ENCODE measurements at places on chromosomes 2 and 18. TPM values are rescaled to one million over a fixed set of nuclear protein-coding genes. Genes with fewer than 3 reads are reported as not detected.
A peak's percentile ranks its signal among the peaks of the same experiment; 100 is the strongest.

- no peak for DNase-seq
Observed at GRCh38 chr2:128234613-128235012, 84.1 kb downstream of the HS6ST1 start.

- DNase-seq: no peak
Observed at GRCh38 chr18:39780774-39781173, 2174.3 kb upstream of the PIK3C3 start.

- DNase-seq: peak; percentile 33
Observed at GRCh38 chr2:225735844-225736243, 336.3 kb downstream of the NYAP2 start.

GRCh38 chr2:26564121-26564644, 77.0 kb downstream of the CIB4 start:
- no peak for DNase-seq

GALR1 gene
- total RNA-seq: 1.3 TPM

DNA sequence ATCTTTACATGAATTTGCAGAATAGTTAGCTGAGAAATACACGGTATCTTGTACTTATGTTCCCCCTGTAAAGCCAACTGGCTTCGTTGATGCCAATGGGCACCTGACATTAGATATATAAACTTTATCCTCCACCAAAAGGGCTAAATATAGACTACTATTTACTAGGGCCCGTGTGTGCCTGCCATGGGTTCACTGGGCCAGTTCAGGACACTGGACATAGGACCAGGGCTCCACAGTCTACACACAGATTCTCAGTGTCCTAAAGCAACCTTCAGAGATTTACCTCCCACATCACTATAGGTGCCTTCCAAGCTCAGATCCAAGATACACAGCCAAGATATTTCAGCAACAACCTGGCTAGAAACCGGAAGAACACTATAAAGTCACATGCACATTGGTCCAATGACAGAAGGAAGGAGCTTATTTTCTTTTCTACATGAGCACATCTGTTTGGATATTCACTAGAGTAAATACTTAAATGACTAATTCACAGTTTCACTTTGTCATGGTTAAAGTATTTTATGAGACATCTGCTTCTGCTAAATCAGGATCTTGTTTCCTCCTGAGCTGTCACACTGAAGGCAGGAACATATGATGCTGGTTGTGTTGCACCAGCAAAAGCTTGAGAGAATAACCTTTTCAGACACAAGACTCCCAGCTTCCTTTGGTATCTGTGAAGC, 95.1 kb downstream of the MYO5B start:
- no peak for DNase-seq

- no peak for DNase-seq
Observed at GRCh38 chr18:48785736-48786454, 164.9 kb downstream of the SMAD7 start.

NFE2L2 gene
- total RNA-seq: 55.6 TPM

DNA sequence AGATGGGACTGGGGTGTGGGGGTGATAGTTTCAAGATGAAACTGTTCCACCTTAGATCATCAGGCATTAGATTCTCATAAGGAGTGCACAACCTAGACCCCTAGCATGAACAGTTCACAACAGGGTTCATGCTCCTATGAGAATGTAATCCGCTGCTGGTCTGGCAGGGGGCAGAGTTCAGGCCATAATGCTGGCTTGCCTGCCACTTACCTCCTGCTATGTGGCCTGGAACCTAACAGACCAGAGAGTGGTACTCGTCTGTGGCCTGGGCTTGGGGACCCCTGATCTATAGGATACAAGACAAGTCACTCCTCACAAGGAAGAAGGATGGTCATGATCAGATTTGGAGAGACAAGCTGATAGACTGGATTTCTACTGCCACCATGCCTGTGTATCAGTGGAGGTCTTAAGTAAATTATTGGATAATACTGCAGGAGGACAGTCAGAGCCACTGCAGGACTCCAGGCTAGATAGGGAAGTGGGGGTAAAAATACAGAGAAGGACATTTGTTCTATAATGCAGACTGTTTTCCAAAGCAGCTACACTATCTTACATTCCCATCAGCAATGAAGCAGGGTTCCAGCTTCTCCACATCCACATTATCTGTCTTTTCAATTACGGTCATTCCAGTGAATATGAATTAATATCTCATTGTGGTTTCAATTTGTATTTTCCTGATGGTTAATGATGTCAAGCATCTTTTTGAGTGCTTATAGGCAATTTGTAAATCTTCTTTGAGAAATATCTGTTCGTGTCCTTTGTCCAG, 28.8 kb upstream of the APOB start:
- no peak for DNase-seq

G6PC2 gene
- total RNA-seq: not detected

- peak; percentile 59 for DNase-seq
Observed at GRCh38 chr2:6780765-6781274, 84.9 kb downstream of the CMPK2 start.

DNA sequence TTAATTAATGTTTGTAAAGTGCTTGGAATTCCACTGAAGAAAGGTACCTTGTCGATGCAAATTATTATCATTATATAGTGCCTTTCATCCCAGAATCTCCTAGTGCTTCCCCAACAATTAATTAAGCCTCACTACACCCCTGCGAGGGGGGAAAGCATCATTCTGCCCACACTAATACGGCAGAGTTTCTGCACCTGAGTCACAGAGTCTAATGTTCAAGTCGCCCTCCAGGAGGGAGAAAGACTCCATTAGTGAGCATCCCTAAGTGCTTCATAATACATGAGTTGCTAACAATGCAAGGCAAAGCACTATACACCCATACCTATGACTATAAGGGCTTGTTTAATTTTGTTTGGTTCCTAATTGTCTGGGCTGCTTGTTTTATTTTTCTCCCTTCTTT, 25.4 kb upstream of the NRP2 start:
- no peak for DNase-seq

DNA sequence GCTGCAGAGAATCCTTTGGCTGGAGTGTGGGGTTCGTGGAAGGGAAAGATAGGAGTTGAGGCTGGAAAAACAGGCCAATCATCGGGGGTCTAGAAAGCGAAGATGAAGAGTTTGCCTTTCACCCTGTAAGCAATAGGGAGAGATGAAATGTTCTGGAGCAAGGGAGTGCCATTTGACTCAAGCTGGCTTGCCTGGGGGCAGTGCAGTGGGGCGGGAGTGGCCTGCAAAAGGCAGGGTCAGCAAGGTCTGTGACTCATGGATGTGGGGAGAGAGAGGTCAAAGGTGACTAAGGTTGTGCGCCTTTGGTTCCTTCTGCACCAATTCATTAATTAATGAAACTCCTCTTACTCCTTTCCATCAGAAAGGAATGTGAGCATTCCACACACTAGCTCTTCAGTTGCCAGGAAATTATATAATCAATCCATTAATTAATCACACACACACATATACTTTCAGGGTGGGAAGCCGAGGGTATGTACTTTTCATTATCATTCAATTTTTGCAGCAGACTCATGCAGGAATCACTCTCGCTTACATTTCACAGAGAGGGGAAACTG, 227.6 kb downstream of the MYCN start:
- no peak for DNase-seq

- DNase-seq: no peak
Observed at GRCh38 chr18:3910512-3910911, 460.5 kb downstream of the TGIF1 start.

DNA sequence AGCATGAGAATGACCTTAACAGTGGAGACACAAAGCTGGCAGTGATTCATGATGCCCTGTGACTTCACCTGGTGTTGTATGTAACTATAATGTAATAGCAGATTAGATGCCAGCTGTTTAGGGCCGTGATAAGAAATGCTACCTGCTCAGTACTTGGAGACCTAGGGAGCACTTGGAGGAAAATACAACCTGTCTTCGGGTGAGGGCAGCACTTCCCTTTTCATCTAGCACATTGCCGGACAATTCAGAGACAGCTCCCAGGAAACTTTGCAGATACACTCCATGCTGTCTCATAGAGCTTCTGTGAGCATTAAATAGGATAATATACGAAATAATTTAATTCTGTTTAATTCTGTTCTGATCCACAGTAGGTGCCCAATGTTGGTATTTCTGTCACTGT, 668.5 kb downstream of the TSN start:
- no peak for DNase-seq

DNA sequence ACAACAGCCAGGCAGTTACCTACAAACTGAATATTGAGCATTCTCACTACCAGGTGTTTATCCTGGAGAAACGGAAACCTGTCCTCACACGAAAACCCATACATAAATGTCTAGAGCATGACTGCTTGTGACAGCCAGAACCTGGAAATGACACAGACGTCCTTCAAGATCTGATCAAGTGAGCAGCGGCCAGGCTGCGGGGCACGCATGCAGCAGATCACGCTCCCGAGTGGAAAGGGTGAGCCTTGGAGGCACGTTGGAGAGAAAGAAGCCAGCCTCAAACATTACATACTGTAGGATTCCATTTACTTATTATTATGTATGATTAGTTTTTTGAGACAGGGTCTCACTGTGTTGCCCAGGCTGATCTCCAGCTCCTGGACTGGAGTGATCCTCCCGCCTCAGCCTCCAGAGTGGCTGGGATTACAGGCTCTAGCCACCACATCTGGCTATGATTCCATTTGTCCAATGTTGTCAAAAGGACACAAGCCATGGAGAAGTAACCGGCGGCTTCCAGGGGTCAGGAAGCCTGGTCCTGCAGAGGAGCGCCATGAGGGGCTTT, 22.9 kb upstream of the STK25 start:
- DNase-seq: no peak

GRCh38 chr2:177616731-177617130, 224.2 kb downstream of the AGPS start:
- no peak for DNase-seq

DNA sequence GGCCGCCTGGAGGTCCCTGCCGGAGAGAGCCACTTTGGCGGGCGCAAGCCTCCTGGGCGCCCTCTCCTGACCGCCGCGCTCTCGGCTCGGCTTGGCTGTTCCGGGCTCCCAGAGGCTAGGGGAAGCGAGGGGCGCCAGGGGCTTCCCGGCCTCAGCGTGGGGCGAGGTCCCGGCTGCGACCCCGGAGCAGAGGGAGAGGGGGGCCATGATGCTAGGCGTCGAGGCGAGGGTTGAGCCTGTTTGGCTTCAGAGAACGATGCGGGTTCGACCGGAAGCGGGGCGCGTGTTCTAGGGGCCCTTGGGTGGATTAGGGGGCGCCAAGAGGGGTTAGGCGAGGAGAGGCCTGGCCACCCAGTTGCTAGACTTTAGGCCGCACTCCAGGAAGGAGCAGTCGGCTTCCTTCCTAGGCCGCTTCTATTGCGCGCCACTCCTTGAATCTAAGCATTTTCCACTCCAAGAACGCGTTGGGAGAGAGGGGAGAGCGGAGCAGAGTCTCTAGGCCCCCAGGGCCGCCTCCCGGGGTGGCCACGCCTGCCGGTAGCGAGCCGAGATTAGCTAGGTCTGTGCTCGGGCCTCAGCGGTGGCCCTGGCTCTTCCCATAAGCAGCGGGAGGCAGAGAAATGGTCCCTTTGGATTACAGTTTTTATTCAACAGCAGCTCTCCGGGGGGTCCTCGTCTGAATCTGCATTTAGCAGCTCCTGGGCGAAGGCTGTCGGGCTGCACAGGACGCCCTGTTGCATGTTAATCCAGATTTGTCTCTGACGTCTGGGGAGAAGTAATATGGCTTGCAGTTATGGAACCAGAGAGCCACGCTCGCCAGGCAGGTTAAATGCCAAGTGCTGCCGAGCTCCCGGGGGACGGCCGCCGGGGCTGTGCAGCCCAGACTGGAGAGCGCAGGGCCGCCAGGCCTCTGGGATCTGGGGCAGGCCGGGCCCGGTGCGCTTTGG, 11.3 kb downstream of the MEIS1 start:
- peak; percentile 84 for DNase-seq

- no peak for DNase-seq
Observed at GRCh38 chr2:226303707-226304106, 495.9 kb downstream of the IRS1 start.

DNA sequence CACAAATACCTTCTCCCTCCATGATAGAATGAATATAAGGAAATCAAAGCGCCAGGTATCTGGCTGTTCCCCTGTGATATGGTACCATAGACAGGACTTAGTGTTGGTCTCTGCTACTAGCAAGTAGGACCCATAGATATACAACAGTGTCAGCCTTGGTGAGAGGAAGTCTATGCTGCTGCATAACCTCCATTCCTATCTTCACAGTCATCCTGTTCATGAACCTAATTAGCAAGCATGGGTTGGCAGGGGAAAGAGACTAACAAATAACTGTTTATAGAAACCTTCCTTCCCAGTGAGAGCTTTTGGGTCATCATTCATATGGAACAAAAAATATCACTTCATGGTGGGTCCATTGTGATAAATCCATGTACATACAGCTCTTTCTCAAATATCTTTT, 188.9 kb upstream of the FAM98A start:
- no peak for DNase-seq

DNA sequence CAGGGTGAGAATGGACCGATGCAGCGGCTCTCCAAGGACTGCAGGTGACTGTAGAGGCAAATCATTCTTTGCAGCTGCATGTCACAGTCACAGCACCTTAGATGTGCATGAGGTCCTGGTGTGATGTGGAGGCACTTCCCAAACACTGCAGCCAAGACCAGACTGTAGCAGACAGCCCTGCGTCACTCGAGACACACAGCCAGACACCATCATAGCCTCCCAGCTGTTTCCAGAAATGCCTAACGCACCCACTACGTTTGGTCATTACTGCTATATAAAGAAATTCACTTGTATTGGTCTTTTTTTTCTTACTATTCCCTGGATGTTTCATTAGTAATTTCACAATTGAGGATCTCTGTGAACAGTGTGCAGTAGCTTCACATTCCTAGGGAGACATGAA, 60.9 kb downstream of the SH3YL1 start:
- no peak for DNase-seq

DNA sequence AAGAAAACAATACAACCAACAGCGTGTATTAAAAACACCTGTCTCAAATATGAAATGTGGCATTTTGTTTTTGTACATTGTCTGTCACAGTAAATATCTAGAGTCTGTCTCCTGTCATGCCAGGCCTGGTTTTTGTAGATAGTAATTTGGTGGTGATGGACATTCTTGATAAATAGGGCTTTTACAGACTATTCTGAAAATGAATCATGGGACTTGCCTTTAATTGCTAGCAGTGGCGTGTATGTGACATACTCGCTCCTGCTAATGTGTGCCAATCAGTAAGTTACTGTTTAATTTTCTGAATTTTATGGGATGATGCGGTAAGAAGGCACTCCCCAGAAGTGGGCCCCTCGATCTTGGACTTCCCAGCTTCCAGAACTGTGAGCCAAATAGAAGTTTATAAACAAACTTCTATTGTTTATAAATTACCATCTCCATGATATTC, 83.7 kb downstream of the TANC1 start:
- DNase-seq: no peak

DNA sequence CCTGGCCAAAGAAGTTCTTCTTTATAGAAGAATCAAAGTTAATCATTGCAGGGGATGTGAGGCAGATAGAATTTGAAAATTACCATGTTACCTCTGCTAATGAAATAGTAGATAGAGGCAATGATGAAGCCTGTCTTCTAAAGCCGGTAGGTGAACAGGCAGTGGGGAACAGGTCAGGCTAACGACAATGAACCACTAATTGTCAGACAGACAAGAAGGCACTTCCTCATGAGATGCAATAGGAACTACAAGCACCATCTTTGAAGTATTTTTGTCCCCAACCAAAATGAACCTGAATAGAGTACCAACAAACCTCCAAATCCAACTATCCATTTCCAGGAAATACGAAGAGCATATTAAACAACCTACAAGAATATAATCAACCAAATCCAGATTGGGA, 41.6 kb upstream of the RAB31 start:
- DNase-seq: no peak

CCNYL1 gene
- 7.4 TPM for total RNA-seq

- no peak for DNase-seq
Observed at GRCh38 chr2:145702305-145702704, 1182.4 kb upstream of the ZEB2 start.

DHRS9 gene
- 0.61 TPM for total RNA-seq

SLC30A3 gene
- 1.9 TPM for total RNA-seq

SLC5A7 gene
- 0.42 TPM for total RNA-seq

CSRNP3 gene
- total RNA-seq: 3.8 TPM

GPR39 gene
- not detected for total RNA-seq
